ENCODE measurements at places on chromosomes 7 and 10.

GRCh38 chr7:1950066-1950451 is 280.0 kb downstream of the ELFN1 start:
- DNase-seq, result no peak

DNA sequence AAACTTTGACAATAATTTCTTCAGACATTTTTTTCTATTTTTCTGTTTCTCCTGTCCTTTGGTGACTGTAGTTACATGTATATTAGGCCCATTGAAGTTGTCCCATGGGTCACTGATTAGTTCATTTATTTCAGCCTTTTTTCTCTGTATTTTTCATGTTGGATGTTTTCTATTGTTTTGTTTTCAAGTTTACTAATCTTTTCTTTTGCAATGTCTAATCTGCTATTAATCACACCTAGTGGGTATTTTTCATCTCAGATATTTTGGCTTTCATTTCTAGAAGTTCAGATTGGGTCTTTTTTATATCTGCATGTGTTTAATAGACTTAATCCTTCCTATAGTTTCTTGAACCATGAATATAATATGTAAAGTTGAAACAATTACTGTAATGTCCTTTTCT is 84.7 kb downstream of the PALS2 start:
- no peak for DNase-seq

DNA sequence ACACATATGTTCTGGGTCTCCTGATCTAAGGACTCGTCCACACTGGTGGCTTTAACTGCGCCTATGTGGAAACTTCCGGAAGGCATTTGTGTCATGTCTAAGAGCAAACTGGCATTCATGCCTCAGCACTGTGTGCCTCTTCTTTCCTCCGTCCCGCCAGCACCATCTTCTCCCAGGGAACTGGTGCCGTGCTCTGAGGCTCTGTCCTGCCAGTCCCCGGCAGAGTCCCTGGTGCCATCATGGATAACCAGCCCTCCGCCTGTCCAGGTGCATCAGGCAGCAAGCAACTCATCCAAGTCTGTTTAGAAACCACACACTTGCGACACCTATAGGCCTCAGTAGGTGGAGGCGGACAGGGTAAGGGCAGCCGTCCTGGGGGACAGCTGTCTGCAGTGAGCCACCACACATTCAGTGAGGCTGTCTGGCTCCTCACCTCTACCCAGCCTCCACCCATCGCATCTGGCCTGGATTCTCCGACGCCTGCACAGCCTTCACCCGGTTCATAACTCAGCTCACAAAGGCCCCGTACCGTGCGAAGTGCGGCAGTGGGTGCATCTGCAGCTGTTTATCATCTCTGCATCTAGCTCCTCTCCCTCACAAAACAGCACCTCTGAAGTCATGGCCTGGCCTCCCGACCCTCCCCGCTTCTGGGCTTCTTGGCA is 162.7 kb downstream of the DIP2C start:
- no peak for DNase-seq

GRCh38 chr7:126608339-126608776 is 644.4 kb downstream of the GRM8 start:
- no peak for DNase-seq

DNA sequence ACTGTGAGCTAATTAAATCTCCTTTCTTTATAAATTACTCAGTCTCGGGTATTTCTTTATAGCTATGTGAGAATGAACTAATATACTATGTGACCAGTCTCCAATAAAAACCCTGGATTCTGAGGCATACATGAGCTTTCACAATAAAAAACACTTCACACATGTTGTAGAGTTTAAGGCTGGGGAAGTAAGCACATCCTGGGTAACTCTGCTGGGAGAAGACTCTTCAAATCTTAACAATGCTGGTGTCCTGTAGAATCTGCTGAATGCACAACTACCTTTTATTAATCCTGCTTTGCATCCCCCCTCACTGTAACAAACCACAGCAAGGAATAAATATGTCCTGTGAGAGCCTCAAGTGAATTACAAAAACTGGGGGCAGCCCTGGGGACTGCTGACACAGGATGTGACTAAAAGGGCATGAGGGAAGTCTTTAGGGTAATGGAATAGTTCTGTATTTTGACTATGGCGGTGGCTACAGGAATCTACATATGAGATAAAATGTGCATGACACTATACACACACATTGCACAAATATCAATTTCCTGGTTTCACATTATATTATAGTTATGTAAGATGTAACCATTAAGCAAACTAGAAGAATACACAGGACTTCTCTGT is 45.1 kb upstream of the KCTD7 start:
- DNase-seq, result no peak

GRCh38 chr10:44854693-44855350 is 56.3 kb upstream of the TMEM72 start:
- no peak for DNase-seq

DNA sequence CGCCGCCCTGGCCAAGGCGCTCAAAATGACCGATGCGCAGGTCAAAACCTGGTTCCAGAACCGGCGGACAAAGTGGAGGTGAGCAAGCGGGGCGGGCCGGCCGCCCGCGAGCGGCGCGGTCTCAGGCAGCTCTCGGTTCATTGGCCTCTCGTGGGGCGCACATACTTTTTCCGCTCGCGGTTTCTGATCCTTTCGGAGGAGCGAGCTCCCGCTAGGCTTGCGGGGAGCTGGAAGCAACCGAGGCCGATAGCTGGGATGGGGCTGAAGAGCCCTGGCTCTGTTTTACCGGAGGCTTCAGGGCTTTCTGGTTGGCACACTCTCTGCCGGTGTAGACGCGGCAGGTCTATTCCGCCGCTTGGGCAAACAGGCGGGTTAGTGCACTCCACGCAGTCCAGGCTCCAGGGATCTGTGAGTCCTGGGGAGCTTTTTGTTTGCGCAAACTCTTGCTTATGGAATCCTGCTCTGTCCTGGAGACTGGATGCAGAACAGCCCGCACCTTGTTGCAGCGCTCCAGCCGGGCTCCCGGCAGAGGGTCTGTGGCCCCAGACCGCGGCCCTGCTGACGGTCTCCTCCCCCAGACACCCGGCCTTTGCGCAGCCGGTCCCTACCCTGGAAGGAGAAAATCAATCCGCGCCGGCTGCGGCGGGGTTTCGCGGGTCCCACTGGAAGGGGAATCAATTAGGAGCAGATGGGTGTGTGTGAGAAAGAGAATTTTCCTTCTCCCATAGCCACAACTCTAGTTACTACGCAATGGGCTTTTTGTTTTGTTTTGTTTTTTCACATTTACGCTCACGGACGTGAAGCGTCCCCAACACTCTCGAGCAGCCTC is 3.4 kb downstream of the TLX1 start:
- no peak for DNase-seq

DNA sequence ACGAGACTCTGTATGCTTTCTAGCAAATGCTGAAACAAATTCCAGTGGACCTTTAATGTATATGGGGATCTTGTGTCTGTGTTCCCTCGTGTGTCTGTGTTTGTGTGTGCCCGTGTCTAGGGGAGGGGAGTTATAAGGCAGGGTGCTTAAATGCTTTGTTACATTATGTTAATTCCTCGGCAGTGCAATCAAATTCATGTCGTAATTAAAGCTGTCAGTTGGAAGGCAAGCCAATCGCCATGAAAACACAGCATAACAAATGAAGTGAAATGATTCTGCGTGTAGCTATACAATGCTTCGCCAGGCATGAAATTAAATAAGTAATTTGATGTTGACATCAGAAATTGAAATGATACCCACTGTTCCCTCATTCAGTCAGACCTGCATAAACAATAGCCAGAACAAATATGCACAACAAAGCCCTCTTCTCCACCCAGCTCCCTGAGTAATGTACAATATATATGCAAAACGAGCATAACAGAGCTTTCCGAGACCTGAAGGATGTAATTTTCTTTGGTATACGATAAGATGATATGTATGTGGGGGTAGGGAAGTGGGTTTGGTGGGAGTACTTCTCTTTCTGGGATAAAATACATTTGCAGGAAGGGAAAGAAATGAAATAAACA is 534.1 kb downstream of the AUTS2 start:
- no peak for DNase-seq

All from GM12891 (cell line).